ENCODE measurements at places on chromosomes 6 and 20.

DNA sequence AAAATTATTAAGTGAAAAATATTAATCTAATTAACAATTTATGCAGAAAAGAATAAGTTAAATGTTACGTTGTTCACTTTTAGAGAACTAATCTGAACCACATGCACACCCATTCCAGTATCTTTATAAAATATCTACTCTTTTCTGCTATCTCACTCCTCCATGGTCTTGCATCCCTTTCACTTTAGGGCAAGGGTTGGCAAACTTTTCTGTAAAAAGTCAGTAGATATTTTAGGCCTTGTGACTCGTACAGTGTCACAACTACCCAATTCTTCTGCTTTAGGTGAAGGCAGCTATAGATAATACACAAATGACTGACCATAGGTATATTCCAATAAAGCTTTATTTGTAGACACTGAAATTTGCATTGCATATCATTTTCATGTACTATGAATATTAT lies 39.7 kb upstream of the SUPT3H start:
- no peaks in the 10 kb centered on the region for H3K27me3 ChIP-seq
- no peaks in the 10 kb centered on the region for H3K36me3 ChIP-seq
- H3K4me3 ChIP-seq = no peak overlapping the region

GRCh38 chr20:3757268-3757667 lies 10.3 kb downstream of the ADISSP start:
- no peaks in the 10 kb centered on the region for H3K27me3 ChIP-seq
- peaks cover 56% of the 10 kb centered on the region for H3K36me3 ChIP-seq
- no peaks in the 10 kb centered on the region for H3K4me1 ChIP-seq

- no peak for DNase-seq
- no peaks in the 10 kb centered on the region for H3K4me1 ChIP-seq
- H3K27ac ChIP-seq = no peak overlapping the region
- H3K27me3 ChIP-seq = peaks cover 3% of the 10 kb centered on the region
- no peak overlapping the region for H3K4me3 ChIP-seq
- no peaks in the 10 kb centered on the region for H3K36me3 ChIP-seq
Measured at GRCh38 chr20:56453352-56453751, 15.1 kb upstream of the RTF2 start.

DNA sequence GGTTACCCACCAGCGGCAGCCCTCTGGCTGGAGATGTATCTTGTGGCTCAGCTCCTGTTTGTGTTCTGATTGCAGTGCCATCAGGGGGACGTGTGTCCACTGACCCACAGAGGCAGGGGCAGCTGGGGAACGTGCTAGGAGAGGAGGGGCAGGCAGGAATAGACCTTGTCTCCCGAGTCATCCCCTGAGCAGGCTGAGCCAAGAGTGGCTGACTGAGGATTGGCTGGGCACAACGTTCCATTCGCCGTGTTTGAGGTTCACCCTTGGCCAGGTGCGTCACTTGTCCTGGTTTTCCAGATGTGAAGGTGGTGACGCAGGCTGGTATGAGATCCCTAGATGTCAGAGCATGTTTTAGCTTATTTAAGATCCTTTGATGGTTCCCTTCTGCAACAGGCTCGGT lies 57.7 kb downstream of the ADNP start:
- H3K36me3 ChIP-seq = no peaks in the 10 kb centered on the region
- no peaks in the 10 kb centered on the region for H3K27me3 ChIP-seq
- no peak overlapping the region for H3K4me3 ChIP-seq

DNA sequence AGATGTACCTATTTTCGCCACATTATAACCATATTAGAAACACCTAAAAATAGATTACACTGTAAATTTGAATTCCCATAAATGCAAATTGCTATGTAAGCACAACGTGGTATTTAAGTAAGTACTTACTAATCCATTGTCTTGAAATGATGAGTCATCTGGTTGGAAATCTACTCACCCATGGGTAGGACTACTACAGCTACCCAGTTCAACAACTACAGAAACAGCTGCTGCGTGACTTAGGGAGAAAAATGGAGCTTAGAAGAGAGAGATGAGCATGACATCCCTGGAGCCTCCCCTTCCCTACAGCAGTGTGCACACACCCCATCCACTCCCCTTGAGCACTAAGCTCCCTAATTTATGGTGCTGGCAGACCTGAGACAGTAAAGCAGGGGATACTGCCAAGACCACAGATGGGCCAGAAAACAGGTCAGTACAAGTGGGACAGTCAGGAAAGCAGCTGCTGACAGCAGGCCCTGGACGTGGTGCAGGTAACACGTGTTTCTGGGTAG lies 26.9 kb downstream of the RRAGD start:
- H3K4me1 ChIP-seq = no peaks in the 10 kb centered on the region
- no peaks in the 10 kb centered on the region for H3K27me3 ChIP-seq
- H3K27ac ChIP-seq = no peak overlapping the region
- H3K4me3 ChIP-seq = no peak overlapping the region
- peaks cover 49% of the 10 kb centered on the region for H3K36me3 ChIP-seq

- H3K27ac ChIP-seq = 0 out of 2 replicates have a peak overlapping the region, but pooled peaks have one; percentile 14
- peak; percentile 25 for DNase-seq
- no peaks in the 10 kb centered on the region for H3K27me3 ChIP-seq
- no peak overlapping the region for H3K4me3 ChIP-seq
- H3K4me1 ChIP-seq = peaks cover 4% of the 10 kb centered on the region
Measured at GRCh38 chr20:10551732-10552724, 116.9 kb downstream of the SLX4IP start.

- H3K27ac ChIP-seq = no peak overlapping the region
- no peak overlapping the region for H3K4me3 ChIP-seq
- no peaks in the 10 kb centered on the region for H3K4me1 ChIP-seq
- peak; percentile 32 for DNase-seq
- H3K27me3 ChIP-seq = no peaks in the 10 kb centered on the region
Measured at GRCh38 chr6:129621252-129621651, 88.7 kb downstream of the ARHGAP18 start.

DNA sequence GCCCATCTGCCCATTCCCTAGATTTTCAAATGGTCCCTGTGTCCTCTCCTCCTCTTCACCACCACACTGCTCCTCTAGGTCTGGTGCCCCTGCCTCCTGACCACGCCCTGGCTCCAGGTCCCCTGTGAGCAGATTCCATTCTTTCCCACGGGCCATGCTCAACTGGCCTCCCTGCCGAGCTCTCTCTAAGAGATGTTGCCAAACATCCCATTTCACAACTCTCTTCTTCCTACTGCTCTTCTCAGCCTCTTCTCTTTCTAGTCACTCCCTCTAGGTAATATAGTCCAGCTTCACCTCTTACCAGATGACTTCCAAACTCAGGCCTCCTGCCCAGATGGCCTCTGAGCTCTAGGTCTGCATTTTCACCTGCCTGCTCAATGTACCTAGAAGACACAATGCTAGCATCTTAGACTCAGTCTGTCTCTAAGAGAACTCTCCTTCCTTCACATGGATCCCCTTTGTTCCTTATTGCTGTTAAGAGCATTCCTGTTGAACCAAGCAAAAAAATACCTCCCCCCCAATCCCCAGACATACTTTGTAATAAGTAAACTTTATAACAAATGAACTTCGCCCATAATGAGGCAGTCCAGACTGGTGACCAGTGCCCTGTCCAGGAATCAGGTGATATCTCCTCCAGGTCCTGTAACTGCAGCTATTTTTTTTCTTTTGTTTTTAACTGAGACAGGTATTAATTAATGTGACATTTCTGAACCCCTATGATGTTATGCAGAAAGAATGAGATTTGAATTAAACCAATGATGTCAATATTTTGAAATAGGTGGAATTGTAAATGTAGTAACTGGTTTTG lies 79.0 kb downstream of the LYRM4 start:
- no peak overlapping the region for H3K4me3 ChIP-seq
- H3K27me3 ChIP-seq = no peaks in the 10 kb centered on the region
- no peak overlapping the region for H3K27ac ChIP-seq

DNA sequence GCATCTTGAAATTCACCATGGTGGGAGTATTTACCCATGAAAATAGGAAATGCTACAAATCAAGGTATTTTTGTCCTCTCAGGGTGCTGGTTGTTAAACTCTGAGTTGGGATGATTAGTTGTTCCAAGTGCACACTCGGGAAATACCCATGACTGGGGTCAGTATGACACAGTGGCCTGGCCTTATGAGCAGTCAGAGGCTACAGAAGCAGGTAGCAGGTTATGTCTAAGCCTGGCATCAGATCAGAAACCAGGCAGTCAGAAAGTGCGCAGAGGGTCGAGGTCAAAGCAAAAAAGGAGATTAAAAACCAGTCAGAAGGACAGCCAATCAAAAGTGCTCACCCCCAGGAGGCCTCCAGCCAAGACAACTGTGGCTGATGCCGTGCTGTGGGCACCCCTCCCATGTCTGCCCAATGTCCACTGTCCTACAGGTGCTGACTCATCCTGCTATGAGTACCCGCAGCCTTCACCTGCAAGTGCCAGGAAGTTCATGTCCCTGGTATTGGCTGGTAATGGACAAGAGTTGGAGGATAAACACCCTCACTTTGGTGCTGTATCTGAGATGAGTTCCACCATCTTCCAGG lies 117.4 kb upstream of the SLC24A3 start:
- no peaks in the 10 kb centered on the region for H3K36me3 ChIP-seq
- H3K27ac ChIP-seq = no peak overlapping the region
- DNase-seq = no peak
- no peak overlapping the region for H3K4me3 ChIP-seq
- H3K27me3 ChIP-seq = no peaks in the 10 kb centered on the region

GRCh38 chr6:52360601-52361413 lies 1.1 kb upstream of the PAQR8 start:
- H3K4me1 ChIP-seq = peaks cover 30% of the 10 kb centered on the region
- peak overlapping the region; percentile 94 for H3K4me3 ChIP-seq
- no peak overlapping the region for H3K27ac ChIP-seq
- H3K36me3 ChIP-seq = no peaks in the 10 kb centered on the region
